ENCODE measurements at places on chromosomes 2 and 18. TPM values are rescaled to one million over a fixed set of nuclear protein-coding genes. Genes with fewer than 3 reads are reported as not detected.

The ALPG gene
- not detected for total RNA-seq

The PJVK gene
- 2.5 TPM for total RNA-seq

The GKN2 gene
- not detected for total RNA-seq

The SMYD1 gene
- not detected for total RNA-seq

The OR6B2 gene
- total RNA-seq = not detected

The SPATA3 gene
- not detected for total RNA-seq
